ENCODE measurements at places on chromosomes 2 and 18.

- no peak for DNase-seq
Measured at GRCh38 chr2:44250376-44250775, 24.9 kb upstream of the SLC3A1 start.

DNA sequence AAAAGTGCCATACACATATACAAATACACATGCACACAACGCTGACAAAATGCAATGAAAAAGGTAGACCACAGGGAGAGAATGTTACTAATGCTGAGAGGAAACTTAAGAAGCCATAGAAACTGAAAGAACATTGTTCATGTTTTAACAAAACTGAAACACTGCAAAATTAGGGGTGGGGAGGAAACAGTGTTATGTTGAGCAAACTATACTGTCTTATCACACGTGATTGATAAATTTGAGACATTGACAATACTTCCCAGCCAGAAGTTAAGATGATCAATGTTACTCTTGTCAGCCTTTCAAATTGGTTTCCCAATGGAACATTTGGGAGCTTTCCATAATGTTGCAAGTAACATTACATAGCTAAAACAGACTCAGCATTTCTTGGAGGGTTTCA lies 165.5 kb downstream of the L3MBTL4 start:
- DNase-seq, result no peak

DNA sequence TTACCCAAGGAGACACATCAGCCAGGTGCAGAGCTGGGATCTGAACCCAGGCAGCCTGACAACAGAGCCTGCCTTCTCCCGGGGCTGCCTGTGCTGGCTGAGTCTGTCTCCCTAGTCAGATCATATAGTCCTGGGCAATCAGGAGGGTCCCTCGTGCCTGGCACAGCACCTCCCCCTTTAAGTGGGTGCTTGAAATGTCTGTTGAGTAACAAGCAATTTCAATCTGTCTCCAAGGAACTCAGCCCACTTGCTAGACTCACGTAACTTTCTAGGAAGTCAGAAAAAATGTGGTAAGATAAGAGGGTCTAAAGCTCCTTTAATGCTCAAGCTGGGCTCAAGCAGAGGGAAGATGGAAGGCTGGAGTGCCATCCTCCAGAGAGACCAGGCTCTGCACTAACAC lies 51.9 kb downstream of the REEP1 start:
- DNase-seq, result no peak

- DNase-seq, result no peak
Measured at GRCh38 chr2:218993345-218994315, at the start of gene CRYBA2. Gene CRYBA2 (minus strand): TSS chr2:218993422. CDS start chr2:218993176, 246 bp downstream.

DNA sequence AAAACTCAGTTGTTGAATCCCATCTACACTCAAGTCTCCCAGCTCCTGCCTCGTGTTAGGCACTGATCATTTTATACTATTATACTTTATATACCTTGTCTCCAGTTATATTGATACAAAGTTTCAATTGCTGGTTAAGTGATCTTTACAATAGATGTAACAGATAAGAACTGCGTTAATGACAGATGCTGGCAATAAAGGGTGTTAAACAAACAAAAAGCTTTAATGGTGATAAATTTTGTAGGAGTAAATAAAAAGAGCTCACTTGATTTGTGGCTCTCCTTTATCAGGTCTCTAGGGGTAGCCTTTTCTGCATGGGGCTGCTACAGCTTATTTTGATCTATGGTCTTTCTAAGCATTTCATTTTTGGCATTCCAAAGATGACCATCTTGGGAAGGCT lies 106.9 kb upstream of the GAREM1 start:
- no peak for DNase-seq

DNA sequence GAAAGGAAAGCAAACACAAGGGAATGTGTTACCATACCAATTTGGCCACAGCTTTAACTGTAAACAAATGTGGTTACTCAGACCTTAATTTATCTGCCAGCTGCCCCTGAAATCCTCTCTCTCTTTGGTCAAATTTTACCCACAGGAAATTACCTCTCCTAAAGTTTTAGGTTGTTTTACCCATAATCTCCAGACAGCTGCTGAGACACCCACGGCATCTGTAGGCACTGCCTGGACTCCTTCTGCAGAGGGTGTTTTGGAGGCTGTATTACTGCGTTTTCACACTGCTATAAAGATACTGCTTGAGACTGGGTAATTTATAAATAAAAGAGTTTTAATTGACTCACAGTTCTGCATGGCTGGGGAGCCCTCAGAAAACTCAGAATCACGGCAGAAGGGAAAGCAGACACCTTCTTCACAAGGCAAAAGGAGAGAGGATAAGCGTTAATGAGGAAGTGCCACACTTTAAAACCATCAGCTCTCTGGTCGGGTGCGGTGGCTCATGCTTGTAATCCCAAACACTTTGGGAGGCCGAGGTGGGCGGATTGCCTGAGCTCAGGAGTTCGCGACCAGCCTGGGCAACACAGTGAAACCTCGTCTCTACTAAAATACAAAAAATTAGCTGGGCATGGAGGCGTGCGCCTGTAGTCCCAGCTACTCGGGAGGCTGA lies 677.5 kb upstream of the FSHR start:
- DNase-seq, result no peak

DNA sequence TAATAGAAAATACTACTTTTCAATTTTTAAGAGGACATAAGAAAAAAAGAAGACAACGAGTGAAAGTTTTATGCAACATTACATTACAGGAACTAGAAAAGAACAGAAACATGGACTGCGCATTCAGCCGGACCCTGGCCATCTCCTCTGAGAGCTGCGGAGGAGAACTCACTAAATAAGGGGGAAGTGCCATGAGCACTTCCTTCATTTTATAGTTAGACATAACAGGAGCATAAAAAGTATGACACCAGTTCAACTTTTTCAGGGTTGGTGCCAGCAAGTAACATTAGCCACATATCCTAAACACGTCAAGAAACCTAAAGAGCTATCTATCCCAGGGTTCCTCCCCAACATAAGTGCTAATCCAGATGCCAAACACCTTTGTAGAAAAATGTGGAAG lies 78.0 kb upstream of the SERTAD2 start:
- no peak for DNase-seq

GRCh38 chr2:3745920-3746319 lies 42.5 kb downstream of the DCDC2C start:
- DNase-seq, result no peak

DNA sequence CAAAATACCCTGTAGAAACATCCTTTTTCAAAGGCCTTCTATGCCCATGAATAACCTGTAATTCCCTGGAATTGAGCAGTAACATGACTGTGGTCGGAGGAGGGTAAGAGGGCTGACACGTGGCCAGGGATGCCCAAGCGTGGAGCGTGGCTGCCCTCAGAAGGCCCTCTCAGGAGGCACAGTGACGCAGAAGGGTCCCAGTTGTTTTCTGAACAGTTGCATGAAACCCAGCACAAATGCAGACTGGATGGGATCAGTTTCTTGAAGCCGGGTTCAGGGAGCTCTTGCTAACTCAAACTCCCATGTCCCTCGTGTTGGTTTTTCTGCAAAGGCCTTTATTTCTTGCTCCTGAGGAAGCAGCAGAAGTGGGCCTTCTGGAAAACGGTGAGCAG lies 237.0 kb downstream of the ALPK2 start:
- DNase-seq, result no peak

DNA sequence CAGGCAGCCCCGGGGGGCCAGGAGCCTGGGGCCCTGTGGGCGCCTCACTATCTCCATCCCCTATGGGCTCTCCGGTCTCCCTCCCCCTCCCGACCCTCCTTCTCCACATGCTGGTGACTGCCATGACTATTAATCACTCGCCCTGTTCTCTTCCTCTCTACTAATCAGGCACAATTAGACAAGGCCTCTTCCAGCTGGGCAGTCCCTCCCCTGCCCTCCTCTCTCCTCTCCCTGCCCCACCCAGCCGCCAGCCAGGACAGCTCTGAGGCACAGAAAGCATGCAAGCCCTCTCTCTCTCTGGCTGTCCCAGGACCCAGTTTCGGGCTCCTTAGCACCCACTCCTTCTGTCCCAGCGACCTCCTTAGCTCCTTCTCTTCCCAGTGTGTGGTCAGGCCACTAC lies 5.8 kb downstream of the ASIC4 start:
- no peak for DNase-seq

DNA sequence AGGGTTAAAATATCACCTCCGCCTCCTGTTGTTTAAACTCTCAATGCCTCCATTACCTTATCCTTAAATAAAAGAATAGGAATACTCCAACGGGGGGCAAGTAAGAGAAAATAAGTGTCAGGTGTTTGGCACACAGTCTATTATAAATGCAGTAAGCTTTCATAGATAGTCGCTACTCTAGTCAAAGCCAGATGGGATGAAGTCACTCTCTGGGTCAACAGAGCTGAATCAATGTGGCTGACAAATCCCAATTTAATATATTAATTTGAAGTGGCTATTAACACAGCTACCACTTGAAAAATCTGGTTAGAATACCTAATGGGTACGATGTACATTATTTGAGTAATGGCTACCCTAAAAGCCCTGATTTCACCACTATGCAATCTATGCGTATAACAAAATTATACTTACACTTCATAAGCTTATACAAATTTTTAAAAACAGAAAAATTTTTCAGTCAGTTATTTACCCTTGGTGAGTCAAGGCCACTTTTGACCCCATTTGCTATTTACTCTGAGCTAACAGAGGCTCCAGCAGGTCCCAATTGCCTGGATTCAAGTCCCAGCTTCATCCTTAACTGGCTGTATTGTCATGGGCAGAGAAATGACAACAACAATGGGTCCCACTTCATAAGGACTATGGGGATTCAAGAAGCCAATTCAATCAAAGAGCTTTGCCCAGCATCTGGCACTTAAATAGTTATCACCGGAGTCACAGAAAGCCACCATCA lies 167.5 kb upstream of the PID1 start:
- no peak for DNase-seq

DNA sequence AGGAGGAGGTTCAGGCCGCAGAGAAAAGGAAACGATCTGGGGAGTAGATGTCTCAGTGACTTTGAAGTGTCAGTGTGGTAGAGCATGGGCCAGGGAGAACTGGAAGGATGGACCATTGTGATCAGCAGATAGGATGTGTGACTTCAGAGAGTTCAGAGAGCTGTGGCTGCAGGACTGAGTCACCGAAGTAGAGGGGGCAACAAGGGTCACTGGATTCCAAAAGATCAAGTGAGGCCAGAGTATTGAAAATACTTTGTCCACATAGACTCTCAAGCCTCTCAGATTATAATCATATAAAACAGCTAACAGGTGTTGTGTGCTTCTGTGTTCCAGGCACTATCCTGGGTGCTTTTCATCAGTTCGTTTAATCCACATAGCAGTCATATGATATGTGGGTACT lies 99.4 kb downstream of the CRIM1 start:
- DNase-seq, result no peak

DNA sequence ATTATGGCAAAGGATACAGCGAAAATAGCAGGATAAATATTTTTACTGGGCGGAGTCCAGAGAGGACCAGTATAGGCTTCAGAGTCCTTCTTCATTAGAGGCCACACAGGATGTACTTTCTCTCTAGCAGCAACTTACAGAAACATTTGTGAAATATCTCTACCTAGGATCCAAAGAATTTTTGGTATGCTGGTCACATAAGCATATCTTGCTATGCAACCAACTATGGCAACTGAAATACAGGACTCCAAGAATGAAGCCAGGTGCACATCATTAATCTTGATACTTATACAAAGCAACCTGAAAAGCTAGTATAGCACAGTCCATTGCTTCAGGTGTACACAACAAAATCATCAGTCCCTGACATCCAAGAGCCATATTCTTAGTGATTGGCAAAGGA lies 59.1 kb upstream of the NABP1 start:
- no peak for DNase-seq

DNA sequence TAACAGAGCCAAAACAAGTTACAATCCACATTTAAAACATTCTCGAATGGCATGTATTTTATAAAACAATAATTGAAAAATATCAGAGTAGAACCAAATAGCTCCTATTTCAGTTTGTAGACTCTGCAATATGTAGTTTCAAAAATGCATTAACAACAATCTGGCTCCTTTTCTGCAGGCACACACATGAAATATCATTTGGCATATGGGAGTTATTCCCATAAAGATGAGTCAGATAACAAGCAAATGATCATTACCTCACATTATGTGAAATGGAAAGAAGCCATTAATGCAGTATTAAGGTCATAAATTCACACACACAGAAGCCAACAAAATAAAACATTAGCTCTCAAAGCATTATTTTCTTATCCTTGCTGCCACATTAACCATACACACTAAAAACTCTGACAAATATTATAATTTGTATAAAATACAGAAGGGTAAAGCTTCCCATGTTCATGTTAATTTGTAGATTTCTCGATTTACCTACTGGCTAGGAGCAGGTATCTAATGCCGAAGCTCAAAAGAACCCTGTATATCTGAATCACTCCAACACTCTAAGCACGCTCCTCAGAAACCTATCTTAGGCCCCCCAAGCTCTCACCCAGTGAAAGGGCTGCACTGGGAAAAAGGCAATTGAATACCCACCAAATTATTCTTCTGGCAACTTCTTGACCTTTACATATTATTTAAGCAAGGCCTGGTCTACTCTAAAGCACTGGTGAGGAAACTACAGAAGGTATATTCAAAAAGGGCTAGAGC lies 13.8 kb downstream of the NBAS start:
- DNase-seq, result no peak

GRCh38 chr2:171309455-171310286 lies 124.1 kb downstream of the METTL8 start:
- DNase-seq, result no peak

- DNase-seq, result no peak
Measured at GRCh38 chr2:55550368-55551102, 31.0 kb downstream of the CFAP36 start.

GRCh38 chr18:24799720-24800119 lies 339.3 kb downstream of the HRH4 start:
- DNase-seq, result no peak

DNA sequence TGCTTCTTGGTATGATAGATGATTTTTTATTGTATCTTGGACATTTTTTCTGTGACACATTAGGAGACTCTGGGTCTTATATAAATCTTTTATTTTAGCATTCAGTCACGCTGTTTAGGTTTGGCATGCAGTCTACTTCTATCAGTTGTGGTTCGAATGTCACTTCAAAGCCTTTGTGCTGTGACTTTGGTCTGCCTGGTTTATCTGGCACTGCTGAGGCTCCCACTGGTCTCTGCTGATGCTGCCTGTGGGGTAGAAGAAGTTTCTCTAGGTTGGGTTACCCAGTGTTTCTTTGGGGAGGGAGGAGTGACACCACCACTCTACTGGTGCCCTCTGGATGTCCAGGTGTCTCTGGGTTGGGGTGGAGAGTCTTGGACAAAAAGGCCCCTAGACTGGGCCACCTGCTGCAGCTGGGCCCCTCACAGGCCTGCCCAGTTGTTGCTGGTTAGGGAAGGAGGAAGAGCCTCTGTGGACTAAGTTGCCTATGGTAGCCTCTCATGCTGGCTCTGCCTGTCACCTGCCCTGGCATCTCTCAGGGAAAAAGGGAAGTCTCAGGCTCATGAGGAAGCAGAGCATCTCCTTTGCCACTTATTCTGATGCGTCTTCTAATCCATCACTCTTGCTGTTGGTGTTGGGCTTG lies 115.4 kb upstream of the HS6ST1 start:
- no peak for DNase-seq

DNA sequence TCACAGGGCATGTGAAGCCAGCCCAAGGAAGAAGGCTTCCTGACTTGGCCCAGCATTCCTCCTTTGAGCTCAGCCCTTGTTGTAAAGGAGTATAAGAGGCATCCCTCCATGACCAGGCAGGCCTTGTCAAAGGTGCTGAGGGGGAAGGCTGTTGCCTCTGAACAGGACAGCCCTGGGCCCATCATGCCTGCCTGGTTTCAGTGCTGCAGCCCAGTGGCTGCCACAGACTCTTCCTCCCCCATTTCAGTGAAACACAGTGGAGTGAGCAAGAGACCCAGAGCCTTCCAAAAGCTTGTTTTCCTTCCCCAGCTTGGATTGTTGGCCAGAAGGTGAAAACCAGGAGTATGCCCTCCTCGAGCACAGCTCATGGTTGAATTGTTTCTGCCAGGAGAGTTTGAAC lies 19.9 kb upstream of the RPL37A start:
- no peak for DNase-seq

Measured in stimulated activated CD8-positive, alpha-beta memory T cell treated with anti-CD3 and anti-CD28 coated beads, Interleukin-2, amount 100 ng/mL, for 1 hour (primary cell).